Panc1 (cell line): ENCODE measurements at places on chromosomes 3 and 15. TPM values are rescaled to one million over a fixed set of nuclear protein-coding genes. Genes with fewer than 3 reads are reported as not detected.

The ASB14 gene
- not detected for total RNA-seq

The CHRM5 gene
- not detected for total RNA-seq

The WDR93 gene
- 0.18 TPM for total RNA-seq

The CYP8B1 gene
- 0.08 TPM for total RNA-seq

The ZBTB20 gene
- 4.1 TPM for total RNA-seq

The NR2F2 gene
- 53.7 TPM for total RNA-seq

The SLC28A2 gene
- total RNA-seq: 0.23 TPM

The HTR3E gene
- not detected for total RNA-seq

The TF gene
- total RNA-seq: 9.5 TPM

The SLC15A2 gene
- total RNA-seq: 0.41 TPM

The SYNM gene
- 38.9 TPM for total RNA-seq

The CHRNA5 gene
- 52.4 TPM for total RNA-seq

The ITPKA gene
- total RNA-seq: 6.3 TPM

The PRR23C gene
- total RNA-seq: not detected

The GOLGA6D gene
- total RNA-seq: not detected

The PDE12 gene
- 22.8 TPM for total RNA-seq

The CCK gene
- not detected for total RNA-seq

The ANKRD63 gene
- total RNA-seq: 0.72 TPM

The PSTPIP1 gene
- 0.46 TPM for total RNA-seq

The SLC12A1 gene
- total RNA-seq: not detected

The DAG1 gene
- total RNA-seq: 160 TPM

The LRRC2 gene
- total RNA-seq: not detected

The RAP2B gene
- total RNA-seq: 14.7 TPM

The LOXL1 gene
- 18.6 TPM for total RNA-seq

The MEGF11 gene
- 0.95 TPM for total RNA-seq

The TGM4 gene
- total RNA-seq: 0.46 TPM

The NUTM1 gene
- 0.05 TPM for total RNA-seq

The RTP4 gene
- total RNA-seq: 2.5 TPM

The C2CD4B gene
- total RNA-seq: 0.26 TPM

The GPR171 gene
- not detected for total RNA-seq

The CFAP44 gene
- total RNA-seq: 0.74 TPM

The ALAS1 gene
- total RNA-seq: 89.4 TPM

The PDZRN3 gene
- not detected for total RNA-seq

The ARPP21 gene
- total RNA-seq: not detected

The HMG20A gene
- 54.0 TPM for total RNA-seq

The RHOV gene
- total RNA-seq: 4.2 TPM
